Neural cell (in vitro differentiated cells): ENCODE measurements at places on chromosomes 3 and 15. TPM values are rescaled to one million over a fixed set of nuclear protein-coding genes. Genes with fewer than 3 reads are reported as not detected.

The PRSS50 gene
- not detected in 2 replicates for polyA plus RNA-seq

The TLR9 gene
- polyA plus RNA-seq: not detected in 2 replicates

The RAB7A gene
- polyA plus RNA-seq: 40.1 and 42.4 TPM in 2 replicates

The FBXW12 gene
- not detected in 2 replicates for polyA plus RNA-seq

The CEP63 gene
- 13.3 and 14.1 TPM in 2 replicates for polyA plus RNA-seq

The AADACL2 gene
- polyA plus RNA-seq: not detected in 2 replicates

The SAXO2 gene
- polyA plus RNA-seq: 4.0 and 8.6 TPM in 2 replicates

The GLDN gene
- 0.58 and 1.8 TPM in 2 replicates for polyA plus RNA-seq

The USF3 gene
- 13.7 and 15.4 TPM in 2 replicates for polyA plus RNA-seq

The PLA2G4B gene
- 11.3 and 26.2 TPM in 2 replicates for polyA plus RNA-seq

The KBTBD8 gene
- polyA plus RNA-seq: 4.7 and 5.0 TPM in 2 replicates

The CPNE9 gene
- 0.32 TPM in 1 of 2 replicates, not detected in the other for polyA plus RNA-seq

The RTP3 gene
- not detected in 2 replicates for polyA plus RNA-seq

The MNS1 gene
- not detected in 2 replicates for polyA plus RNA-seq

The CPLX3 gene
- 0.27 and 0.66 TPM in 2 replicates for polyA plus RNA-seq

The GNAI2 gene
- 81.6 and 101 TPM in 2 replicates for polyA plus RNA-seq

The IL5RA gene
- 0.10 TPM in 1 of 2 replicates, not detected in the other for polyA plus RNA-seq

The PLA2G4E gene
- not detected in 2 replicates for polyA plus RNA-seq

The PLIN1 gene
- polyA plus RNA-seq: 0.08 TPM in 1 of 2 replicates, not detected in the other

The CCDC54 gene
- not detected in 2 replicates for polyA plus RNA-seq

The SLCO3A1 gene
- polyA plus RNA-seq: 14.2 and 24.5 TPM in 2 replicates

The DPP8 gene
- polyA plus RNA-seq: 18.0 and 18.6 TPM in 2 replicates

The KCNH8 gene
- 28.9 and 31.7 TPM in 2 replicates for polyA plus RNA-seq

The PFN2 gene
- 527 and 542 TPM in 2 replicates for polyA plus RNA-seq

The FRMD4B gene
- 4.8 and 6.2 TPM in 2 replicates for polyA plus RNA-seq

The CFAP100 gene
- polyA plus RNA-seq: 2.3 TPM in 1 of 2 replicates, not detected in the other

The RPS27L gene
- polyA plus RNA-seq: 58.2 and 70.0 TPM in 2 replicates

The KCTD6 gene
- polyA plus RNA-seq: 64.0 and 68.5 TPM in 2 replicates

The CCDC39 gene
- 0.36 and 0.66 TPM in 2 replicates for polyA plus RNA-seq

The CA12 gene
- 0.11 and 0.62 TPM in 2 replicates for polyA plus RNA-seq

The GP9 gene
- not detected in 2 replicates for polyA plus RNA-seq

The XYLB gene
- 0.50 and 1.8 TPM in 2 replicates for polyA plus RNA-seq

The SGO1 gene
- polyA plus RNA-seq: 0.71 and 0.92 TPM in 2 replicates

The MAGEL2 gene
- polyA plus RNA-seq: 7.4 and 10.4 TPM in 2 replicates

The CRABP1 gene
- polyA plus RNA-seq: 7.0 and 8.7 TPM in 2 replicates

The AQP9 gene
- polyA plus RNA-seq: not detected in 2 replicates

The MDFIC2 gene
- not detected in 2 replicates for polyA plus RNA-seq

The XIRP1 gene
- not detected in 2 replicates for polyA plus RNA-seq

The IGF2BP2 gene
- 46.6 and 57.8 TPM in 2 replicates for polyA plus RNA-seq

The CRYGS gene
- polyA plus RNA-seq: 6.7 and 7.7 TPM in 2 replicates

The EXD1 gene
- 0.40 TPM in 1 of 2 replicates, not detected in the other for polyA plus RNA-seq

The PXYLP1 gene
- 93.9 and 109 TPM in 2 replicates for polyA plus RNA-seq

The NEK11 gene
- polyA plus RNA-seq: 3.8 and 6.1 TPM in 2 replicates

The MUC20 gene
- polyA plus RNA-seq: 1.8 and 3.0 TPM in 2 replicates

The PTX3 gene
- 0.57 and 3.6 TPM in 2 replicates for polyA plus RNA-seq

The LINGO1 gene
- 34.4 and 35.3 TPM in 2 replicates for polyA plus RNA-seq

The MYH15 gene
- 0.71 and 0.82 TPM in 2 replicates for polyA plus RNA-seq

The CACNA1D gene
- 22.5 and 24.9 TPM in 2 replicates for polyA plus RNA-seq

The ANKUB1 gene
- polyA plus RNA-seq: not detected in 2 replicates
